ENCODE measurements at places on chromosomes 5 and 9.

DNA sequence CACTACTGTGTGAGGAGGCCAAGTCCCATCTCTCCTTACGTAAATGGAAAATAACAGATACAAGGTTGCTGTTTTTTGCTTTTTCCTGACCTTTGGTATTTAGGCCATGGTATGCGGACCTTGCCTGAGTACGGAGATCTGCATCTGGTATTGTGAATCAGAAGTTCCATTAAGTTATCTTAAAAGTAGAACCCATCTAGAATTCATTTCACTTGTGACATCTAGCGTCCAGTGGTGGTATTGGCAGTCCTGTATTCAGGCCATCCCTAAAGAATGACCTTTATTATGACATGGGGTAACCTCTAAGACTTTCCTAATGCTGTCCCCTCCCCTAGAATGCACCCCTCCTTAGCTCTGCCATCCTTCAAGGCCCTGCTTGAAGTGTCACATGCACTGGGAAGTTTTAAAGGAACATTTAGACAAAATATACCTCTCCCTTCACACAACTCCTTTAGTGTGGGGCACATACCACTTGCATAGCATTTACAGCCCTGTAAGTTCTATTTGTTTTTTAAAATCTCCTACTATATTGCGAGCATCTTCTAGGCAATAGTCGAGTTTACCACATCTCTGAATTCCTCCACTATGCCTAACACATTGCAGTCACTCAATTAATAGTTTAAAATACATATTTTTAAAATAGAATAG lies 1.9 kb upstream of the SPDL1 start:
- DNase-seq = peak; percentile 70
- H3K4me3 ChIP-seq = no peak overlapping the region
- H3K36me3 ChIP-seq = no peaks in the 10 kb centered on the region
- no peaks in the 10 kb centered on the region for H3K4me1 ChIP-seq
- no peak overlapping the region for H3K27ac ChIP-seq

DNA sequence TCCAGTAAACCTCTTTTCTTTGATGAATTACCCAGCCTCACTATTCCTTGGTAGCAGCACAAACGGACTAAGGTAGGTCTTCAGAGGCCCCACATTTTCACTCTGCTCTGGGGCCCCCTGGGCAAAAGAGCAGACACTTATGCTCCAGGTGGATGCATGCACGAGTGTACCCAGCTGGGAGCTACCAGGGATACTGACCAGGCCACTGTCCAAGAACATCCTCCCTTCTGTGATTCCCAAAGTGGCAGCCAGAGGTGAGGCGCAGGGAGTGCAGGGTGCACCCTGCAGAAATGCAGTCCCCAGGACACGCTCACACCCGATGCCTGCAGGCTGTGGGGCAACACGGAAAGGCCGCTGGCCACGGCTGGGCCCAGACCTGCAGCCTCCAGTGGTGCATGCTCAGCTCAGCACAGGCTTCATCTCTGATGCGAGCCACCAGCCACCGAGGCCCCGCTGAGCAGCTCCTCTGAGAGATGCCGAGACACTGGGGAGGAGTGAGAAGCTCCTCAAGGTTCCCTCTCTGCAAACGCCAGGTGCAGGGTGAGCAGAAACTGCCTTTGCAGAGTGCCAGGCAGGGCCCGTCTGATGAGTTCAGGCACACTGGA lies 48.1 kb upstream of the OLFM1 start:
- H3K36me3 ChIP-seq = no peaks in the 10 kb centered on the region
- DNase-seq = no peak
- H3K27me3 ChIP-seq = peaks cover 93% of the 10 kb centered on the region

DNA sequence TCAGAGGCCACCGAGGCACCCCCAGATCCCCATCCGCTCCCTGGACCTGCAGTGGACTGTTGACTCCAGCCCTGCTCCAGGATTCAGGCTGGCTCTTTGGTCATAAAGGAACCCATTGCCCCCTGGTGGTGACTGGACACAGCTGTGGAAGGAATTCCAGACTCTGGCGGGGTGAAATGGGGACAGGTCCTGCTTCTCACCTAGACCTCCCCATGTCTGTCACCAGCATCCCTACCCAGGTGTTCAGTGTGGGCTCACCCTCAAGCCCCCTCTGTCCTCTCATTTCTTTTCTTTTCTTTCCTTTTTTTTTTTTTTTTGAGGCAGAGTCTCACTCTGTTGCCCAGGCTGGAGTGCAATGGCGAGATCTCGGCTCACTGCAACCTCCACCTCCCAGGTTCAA lies 25.5 kb upstream of the STXBP1 start:
- no peaks in the 10 kb centered on the region for H3K36me3 ChIP-seq
- DNase-seq = peak; percentile 64
- no peak overlapping the region for H3K4me3 ChIP-seq
- H3K4me1 ChIP-seq = no peaks in the 10 kb centered on the region
- no peaks in the 10 kb centered on the region for H3K27me3 ChIP-seq

GRCh38 chr5:56307714-56308333 lies 74.7 kb upstream of the ANKRD55 start:
- no peaks in the 10 kb centered on the region for H3K4me1 ChIP-seq
- no peak for DNase-seq
- no peak overlapping the region for H3K4me3 ChIP-seq
- no peaks in the 10 kb centered on the region for H3K36me3 ChIP-seq

DNA sequence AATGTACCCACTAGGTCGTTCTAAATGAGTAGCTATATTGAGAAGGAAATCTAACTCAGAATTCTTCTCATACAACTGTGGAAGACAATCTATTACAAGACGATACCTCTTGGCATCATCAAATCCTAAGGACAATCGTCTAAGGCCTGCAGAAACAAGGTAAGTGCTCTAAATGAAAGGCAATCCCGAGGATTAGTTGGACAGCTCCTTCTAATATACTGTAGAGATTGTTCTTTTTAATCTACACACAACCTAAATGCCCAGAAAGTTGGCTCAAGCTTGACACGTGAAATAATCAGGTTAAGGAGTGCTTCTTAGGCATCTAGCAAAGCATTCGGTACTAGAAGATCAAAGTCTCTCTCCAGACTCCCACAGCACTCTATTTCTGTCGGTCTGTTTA lies 55.1 kb downstream of the MED27 start:
- no peak overlapping the region for H3K27ac ChIP-seq
- no peaks in the 10 kb centered on the region for H3K36me3 ChIP-seq
- no peaks in the 10 kb centered on the region for H3K4me1 ChIP-seq
- H3K4me3 ChIP-seq = no peak overlapping the region
- no peaks in the 10 kb centered on the region for H3K27me3 ChIP-seq

- H3K27me3 ChIP-seq = no peaks in the 10 kb centered on the region
- DNase-seq = no peak
- H3K4me3 ChIP-seq = no peak overlapping the region
Observed at GRCh38 chr9:82722051-82722450, 340.9 kb downstream of the RASEF start.

GRCh38 chr5:11998397-11998796 lies 94.2 kb upstream of the CTNND2 start:
- DNase-seq = no peak
- H3K27ac ChIP-seq = no peak overlapping the region
- H3K4me3 ChIP-seq = no peak overlapping the region
- H3K27me3 ChIP-seq = no peaks in the 10 kb centered on the region

DNA sequence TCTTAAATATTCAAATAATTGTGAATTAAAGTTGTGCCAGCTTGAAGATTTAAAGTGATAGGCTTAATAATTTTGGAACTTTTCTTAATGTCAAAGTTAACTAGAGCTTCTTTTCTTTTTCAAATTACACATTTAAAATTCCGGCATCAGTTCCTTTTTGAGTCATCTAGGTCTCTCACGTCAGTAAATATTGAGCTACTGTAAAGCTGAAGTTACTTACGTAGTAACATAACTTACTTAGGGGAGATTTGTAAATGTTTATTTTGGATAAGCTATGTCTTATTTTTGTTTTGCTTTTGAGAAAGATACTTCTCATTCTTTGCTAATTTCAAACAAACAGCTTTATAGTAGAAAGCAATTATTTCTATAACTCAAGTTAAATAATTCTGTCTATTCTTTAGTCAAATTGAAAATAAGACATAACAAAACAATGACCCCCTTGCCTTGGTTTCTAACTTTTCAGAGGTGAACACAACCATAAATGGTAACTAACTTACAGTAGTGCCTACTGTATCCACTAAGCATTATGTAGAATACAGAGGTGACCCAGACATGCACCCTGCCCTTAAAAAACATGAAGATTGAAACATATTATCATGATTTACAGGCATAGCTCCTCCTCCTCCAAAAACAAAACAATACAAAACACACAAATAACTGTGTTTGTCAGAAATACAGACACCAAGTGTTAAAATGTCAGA lies 29.8 kb downstream of the CD274 start:
- no peaks in the 10 kb centered on the region for H3K4me1 ChIP-seq
- H3K4me3 ChIP-seq = no peak overlapping the region
- DNase-seq = no peak
- H3K27ac ChIP-seq = no peak overlapping the region
- H3K36me3 ChIP-seq = no peaks in the 10 kb centered on the region
- H3K27me3 ChIP-seq = no peaks in the 10 kb centered on the region

- no peak for DNase-seq
- H3K4me1 ChIP-seq = peaks cover 31% of the 10 kb centered on the region
- no peaks in the 10 kb centered on the region for H3K36me3 ChIP-seq
- no peaks in the 10 kb centered on the region for H3K27me3 ChIP-seq
- no peak overlapping the region for H3K4me3 ChIP-seq
Observed at GRCh38 chr9:68953771-68954170, 60.1 kb downstream of the PRKACG start.

DNA sequence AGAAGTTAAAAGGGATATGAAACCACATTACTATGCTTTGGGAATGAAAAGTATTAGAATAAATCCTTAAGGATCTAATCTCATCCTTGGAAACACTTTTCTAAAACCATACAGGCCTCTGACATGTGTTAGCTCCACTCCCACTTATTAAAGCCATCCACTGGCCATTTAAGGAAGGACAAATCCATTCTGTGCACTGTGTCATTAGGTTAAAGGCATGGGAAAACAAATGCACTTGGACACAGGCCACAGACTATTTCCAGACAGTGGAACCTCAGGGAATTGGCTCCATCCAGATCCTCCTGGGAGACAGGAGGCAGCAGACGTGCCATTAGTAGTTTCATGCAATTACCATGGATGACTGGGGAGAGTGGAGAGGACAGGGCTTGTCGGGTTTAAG lies 454.9 kb downstream of the ENC1 start:
- H3K4me1 ChIP-seq = no peaks in the 10 kb centered on the region
- H3K27ac ChIP-seq = no peak overlapping the region
- H3K4me3 ChIP-seq = no peak overlapping the region
- H3K27me3 ChIP-seq = no peaks in the 10 kb centered on the region
- DNase-seq = no peak

DNA sequence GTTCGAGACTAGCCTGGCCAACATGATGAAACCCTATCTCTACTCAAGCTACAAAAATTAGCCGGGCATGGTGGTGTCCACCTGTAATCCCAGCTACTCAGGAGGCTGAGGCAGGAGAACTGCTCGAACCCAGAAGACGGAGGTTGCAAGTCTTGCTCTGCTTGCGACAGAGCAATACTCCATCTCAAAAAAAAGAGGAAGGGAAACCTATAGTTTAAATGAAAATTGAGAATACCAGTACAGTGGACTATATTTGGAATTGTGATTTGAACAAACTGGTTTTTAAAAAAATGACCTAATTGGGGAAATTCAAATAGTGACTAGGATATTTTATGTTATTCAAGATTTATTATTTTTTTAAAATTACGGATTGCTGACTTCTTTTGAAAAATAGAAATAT lies 33.2 kb downstream of the DIAPH1 start:
- no peak for DNase-seq
- H3K4me3 ChIP-seq = no peak overlapping the region
- H3K36me3 ChIP-seq = peaks cover 14% of the 10 kb centered on the region
- H3K4me1 ChIP-seq = peaks cover 7% of the 10 kb centered on the region
- no peaks in the 10 kb centered on the region for H3K27me3 ChIP-seq

DNA sequence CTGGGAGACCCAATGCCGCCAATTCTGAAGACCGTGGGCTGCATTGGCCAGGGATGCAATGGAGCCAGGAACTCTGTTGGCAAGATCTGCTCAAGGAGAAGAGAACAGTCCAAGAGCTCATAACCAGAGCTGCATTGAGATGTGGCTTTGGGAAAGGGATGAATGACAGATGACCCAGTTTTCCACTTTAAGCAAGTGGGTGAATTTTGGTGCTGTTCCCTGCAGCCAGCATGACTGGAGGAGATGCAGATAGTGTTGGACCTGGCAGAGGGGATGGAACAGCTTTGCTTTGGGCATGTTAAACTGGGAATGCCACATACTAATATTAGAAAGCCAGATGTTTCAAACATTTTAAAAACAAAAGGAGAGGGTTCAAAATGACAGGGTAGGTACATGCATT lies 143.1 kb downstream of the FSTL4 start:
- no peaks in the 10 kb centered on the region for H3K4me1 ChIP-seq
- DNase-seq = no peak
- H3K36me3 ChIP-seq = no peaks in the 10 kb centered on the region
- H3K27ac ChIP-seq = no peak overlapping the region
- H3K4me3 ChIP-seq = no peak overlapping the region

DNA sequence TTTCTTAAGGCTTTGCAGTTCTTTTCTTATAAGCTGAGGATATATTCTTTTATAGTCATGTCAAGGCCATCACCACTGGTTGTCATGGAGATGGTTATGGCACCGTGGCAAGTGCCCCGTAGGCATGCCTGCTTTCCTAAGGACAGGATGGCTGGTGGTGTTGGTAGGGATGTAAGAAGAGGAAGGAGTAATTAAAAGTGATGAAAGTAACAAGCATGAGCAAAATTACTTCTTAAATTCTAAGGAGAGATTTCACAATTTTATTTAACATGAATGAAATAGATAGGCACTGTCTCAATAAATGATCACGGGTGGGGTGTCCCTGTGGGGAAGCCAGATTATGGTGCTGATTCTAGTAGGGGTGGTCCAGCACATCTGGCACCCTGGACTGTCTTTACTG lies 290.2 kb upstream of the KLF4 start:
- DNase-seq = no peak
- H3K4me3 ChIP-seq = no peak overlapping the region
- H3K27me3 ChIP-seq = no peaks in the 10 kb centered on the region
- H3K27ac ChIP-seq = no peak overlapping the region
- H3K36me3 ChIP-seq = no peaks in the 10 kb centered on the region

DNA sequence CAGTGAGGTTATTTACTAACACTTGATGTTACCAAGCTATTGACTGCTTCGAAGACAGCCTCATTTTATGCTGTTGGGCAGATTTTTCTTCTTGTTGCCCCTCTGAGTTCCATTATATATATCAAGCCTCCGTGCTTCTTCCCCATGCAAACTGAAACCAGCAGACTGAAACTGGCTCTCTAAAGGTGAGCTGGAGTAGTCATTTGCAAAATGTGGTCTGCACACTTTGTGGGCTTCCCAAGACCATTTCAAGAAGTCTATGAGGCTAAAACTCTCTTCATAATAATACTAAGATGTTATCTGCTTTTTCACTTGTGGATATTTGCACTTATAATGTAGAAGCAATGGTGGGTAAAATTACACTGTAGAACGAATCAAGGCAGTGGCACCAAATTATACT lies 13.9 kb downstream of the SLC36A1 start:
- H3K36me3 ChIP-seq = no peaks in the 10 kb centered on the region
- peak; percentile 27 for DNase-seq
- no peaks in the 10 kb centered on the region for H3K27me3 ChIP-seq
- H3K27ac ChIP-seq = no peak overlapping the region
- H3K4me3 ChIP-seq = no peak overlapping the region

- H3K4me3 ChIP-seq = no peak overlapping the region
- peaks cover 38% of the 10 kb centered on the region for H3K36me3 ChIP-seq
- peaks cover 59% of the 10 kb centered on the region for H3K4me1 ChIP-seq
- H3K27ac ChIP-seq = peak overlapping the region; percentile 11
- no peaks in the 10 kb centered on the region for H3K27me3 ChIP-seq
Observed at GRCh38 chr9:114364134-114365041, 23.4 kb downstream of the AKNA start.
